ENCODE measurements at places on chromosomes 1 and 21.

DNA sequence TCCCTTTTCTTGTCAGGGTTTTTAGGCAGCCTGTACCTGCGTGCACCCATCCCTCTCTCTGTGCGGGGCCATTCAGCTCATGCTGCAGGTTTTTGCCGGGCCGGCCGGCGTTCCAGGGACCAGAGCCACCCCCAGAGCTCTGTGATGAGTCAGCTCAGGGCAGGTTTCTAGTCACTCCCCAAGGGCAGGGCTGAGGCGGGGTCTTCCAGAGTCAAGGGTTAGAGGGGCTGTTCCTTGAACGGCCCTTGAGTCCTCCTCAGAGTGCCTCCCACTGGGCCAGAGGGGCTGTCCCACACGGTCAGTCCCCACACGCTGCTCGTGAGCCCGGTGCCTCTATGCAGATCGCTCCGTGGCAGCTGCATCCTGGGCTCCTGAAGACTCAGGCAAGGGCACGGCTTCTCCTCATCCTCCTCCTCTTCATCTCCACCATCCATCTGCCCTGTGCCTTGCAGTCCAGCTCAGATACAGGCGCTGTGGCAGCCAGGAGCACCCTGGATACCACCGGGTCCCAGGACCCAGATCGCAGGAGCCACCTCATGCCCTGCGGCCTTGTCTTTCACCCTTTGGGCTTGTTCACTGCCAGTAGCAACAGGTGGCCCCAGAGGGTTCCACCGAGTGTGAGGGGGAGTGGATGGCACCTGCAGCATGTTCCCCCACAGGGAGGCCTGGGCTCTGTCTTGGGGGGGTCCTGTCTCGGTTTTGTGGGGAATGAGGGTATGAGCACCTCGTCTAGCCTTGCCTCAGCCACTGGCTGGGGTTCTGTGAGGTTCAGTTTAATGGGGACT, 17.4 kb downstream of the SLX9 start:
- no peak for DNase-seq

DNA sequence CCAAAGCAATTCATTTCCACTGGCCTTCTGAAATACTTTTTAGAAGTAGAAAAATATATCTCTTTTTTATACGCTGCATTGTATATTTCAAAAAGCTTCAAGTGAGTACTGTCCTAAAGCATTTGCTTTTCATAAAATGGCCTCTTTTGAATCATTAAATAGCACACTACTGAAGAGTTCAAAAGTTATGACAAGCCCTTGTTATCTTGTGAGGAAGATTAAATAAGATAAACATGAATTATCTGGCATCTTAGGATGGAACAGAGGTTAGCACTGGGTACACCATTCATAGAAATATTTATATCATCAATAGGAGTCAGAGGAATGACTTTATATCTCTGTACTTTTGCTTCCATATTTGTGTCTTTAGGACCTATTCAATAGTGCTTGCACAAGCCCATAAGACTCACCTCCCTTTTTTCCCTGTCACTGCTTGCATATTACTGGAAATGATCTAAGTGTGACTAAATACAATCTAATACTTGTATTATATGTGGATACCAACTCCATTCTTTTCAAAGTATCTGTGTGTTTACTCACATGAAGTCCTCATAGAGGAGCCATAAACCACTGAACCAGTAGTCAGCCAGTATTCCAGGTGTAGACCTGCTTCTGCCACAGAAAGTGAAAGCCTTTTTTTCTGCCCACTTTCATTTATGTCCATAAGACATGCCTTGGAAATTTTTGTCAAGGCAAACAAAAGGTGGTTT, 274.2 kb upstream of the C1orf105 start:
- no peak for DNase-seq

DNA sequence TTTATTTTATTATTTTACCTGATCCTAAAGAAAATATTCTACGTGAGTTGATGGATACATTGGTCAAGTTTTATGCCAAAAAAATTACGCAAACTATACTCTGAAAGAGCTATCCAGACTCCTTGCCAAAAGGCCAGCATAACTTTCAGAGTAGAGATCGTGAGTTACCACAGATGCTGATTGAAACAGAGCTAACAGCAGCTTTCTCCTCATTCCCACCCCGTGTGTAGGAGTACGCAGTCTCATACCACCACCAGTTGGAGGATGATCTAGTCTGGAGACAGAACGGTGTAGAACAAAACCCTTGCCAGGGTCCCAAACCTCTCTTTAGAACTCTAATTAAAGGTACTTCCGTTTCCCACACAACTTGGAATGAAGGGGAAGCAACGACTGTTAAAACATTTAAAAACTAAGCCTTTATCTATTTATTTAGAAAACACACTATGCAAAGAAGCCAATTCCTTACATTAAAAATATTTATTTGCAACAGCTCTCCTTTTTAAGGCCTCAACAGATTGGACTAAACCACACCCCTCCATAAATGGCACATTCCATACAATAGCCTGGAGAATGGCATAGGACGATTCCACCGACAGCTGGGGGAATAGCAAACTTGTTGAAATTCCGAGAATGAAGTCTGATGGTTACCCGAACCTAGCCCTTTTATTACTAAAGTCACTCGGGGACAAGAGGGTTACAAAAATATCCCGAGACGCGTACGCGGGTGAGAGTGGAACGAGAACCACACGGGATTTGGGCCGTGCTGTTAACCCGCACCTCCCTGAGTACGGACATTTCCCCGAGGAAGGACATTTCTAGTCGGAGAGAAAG, 1.4 kb downstream of the NUCKS1 start:
- peak; percentile 16 for DNase-seq

GRCh38 chr1:169680377-169681019, 30.9 kb downstream of the SELL start:
- DNase-seq = no peak

- no peak for DNase-seq
Measured at GRCh38 chr1:29669912-29670311, 433.6 kb downstream of the PTPRU start.

DNA sequence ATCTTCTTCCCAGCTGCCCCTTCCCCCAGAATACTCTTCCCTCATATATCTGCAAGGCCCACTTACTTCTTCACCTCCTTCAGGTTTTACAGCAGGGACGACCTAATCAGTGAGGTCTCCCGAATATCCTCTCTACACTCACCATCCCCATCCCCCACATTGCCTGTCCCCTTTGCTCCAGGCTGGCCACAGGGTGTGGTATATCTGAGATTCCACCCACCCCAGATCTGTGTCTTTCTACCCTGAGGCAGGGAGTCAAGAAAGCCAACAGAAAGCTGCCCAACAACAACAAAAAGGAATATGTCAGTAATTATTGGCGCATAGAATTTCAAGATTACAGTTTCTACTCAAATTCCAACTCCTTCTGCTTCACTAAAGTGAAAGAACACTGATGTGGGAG, 30.0 kb upstream of the OPRD1 start:
- no peak for DNase-seq

DNA sequence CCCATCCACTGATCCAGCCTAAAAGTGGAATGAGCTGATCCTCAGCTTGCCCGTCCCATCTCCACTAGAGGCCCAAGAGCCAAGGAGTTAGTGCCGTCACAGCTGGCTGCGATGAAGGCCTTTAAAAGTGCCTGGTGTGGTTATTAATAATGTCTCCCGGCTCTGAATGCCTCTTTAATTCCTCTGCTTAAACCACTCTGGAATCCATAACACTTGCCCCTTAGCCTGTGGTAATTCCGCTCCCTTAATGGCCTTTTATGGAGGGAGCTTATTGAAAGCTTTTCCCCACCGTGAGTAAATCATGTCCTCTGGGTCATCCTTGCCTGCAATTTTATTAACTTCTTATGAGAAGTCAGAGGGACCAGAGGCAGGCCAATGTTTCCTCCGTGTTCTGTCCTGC, 55.4 kb downstream of the UBIAD1 start:
- no peak for DNase-seq

- no peak for DNase-seq
Measured at GRCh38 chr21:44528634-44528995, 11.4 kb downstream of the KRTAP10-1 start.

DNA sequence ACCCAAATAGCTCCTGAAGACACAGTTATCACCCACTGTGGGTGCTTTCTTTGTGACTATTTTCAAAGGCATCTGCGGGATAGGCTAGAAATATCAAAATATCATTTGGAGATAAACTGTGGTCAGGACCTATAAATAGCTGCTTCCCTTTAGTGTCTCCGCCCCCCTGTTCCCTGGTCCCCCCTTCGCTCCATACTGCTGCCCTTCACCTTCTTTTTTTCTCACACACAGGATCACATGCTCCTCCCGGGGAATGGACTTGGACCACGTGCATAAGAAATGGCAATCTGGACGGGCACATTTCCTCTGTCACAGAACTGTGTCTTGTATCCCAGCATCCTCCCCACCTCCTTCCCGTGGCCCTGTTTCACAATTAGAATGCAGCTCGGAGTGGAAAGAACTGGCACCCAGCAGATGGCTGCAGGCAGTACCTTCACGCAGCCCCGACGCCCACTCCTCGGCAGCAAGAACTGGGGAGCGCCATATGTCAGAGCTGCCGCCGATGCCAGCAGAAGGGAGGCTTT, 68.8 kb upstream of the SSX2IP start:
- no peak for DNase-seq

DNA sequence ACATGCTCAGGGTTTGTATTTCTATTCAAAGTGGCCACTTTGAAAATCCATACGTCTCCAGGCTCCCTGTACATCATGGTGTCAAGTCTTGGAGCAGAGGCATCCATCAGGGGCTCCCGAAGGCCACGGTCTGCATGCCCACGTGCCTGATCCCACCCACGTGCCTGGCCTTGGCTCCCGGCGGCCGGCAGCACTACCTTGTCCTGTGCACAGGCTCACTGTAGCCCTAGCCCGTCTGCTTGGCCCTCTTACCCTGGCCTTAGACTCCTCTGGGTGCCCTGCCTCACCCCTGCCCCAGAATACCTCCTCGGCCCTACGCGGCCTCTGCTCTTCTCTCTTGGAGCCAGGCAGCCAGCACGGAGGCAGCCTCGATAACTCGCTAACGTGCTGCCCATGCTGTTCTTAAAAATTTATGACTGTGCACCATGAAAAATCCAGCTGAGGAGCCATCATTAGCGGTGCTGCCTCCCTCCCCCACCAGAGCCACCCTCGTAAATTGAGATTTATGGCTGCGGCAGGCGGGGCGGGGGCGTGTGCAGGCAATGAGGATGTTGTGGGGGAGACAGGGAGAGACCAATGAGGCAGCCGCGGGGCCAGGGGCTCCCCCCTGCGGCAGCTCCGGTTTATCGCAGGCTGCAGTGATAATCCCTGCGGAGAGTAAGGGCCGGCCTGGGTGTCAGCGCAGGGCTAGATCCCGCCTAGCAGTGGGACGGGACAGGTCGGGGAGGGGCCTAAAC, 24.6 kb downstream of the DMAP1 start:
- no peak for DNase-seq

- DNase-seq = no peak
Measured at GRCh38 chr1:98210064-98210463, 289.2 kb upstream of the DPYD start.

GRCh38 chr1:43611950-43612349, 38.0 kb upstream of the KDM4A start:
- no peak for DNase-seq

DNA sequence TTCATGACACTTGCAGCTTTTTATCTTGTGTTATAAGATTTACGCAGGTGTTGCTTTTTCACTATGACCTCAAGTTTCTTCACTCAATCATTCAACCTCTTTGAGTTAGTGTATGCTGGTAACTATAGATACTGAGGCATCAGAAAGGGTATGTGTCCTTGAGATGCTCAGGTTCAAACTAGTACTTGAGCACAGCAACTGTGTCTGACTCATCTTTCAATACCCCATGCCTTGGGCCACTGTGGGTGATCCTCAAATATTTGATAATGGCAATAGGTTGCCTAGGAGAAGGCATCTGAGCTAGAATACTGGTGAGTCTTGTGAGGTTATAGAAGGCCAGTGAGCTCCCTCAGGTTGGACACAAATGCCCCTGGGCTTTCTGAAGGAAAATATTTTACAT, 88.1 kb upstream of the SPATA6 start:
- no peak for DNase-seq

- no peak for DNase-seq
Measured at GRCh38 chr1:227124473-227124872, 184.4 kb downstream of the COQ8A start.

GRCh38 chr1:221025956-221026355, 146.7 kb downstream of the HLX start:
- no peak for DNase-seq

DNA sequence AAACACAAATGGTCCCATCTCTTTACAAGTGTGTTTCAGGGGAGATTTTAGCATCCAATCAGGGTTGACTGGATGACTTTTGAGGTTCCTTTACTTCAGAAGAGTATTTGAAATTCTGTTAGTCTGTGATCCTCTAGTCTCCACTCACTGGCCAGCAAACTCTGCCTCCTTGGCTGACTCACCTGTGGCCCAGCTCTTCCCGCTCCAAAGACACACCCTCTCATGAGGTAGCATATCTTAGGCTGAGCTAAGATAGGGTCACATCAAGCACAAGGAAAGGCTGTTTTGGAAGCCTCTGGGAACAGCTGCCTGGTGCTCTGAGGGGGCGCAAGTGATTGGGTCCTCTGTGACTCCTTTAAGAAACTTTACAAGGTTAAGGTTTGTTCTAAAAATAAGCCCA, 102.3 kb upstream of the FGGY start:
- no peak for DNase-seq

DNA sequence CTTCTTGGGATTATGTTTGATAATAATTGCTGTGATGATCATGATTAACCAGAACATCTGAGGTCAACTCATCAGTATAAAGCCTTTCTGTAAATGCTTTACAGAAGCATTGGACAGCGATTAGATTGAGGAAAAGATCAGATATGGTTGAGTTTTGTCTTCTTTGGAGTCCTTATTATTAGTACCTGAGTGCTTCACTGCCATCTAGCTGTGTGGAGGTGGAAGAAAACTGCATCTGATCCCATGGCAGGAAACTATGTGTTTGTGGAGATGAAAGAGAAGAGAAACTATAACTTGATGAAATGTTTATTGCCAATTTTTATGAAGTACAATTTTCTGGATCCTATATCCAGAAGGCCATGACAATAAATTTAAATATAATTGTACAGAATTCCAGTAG, 11.4 kb downstream of the FLG2 start:
- no peak for DNase-seq

DNA sequence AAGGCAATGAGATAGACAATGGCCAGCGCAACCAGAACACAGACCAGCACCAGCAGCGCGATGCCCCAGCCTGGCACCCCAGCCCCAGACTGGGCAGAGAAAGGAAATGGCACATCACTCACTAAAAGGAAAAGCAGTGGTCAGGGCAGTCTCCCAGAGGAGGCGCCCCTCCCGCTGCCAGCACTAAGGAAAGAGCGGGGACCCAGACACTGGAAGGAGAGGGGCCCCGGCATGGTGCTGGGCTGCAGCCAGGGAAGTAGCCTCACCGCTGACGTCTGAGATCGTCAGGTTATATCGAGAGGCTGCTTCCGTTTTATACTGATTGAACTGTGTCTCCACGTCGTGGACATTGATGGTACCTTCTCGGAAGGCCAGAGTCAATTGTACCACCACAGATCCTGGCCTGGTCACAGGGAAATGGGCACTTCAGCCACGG, 13.8 kb downstream of the TRIM46 start:
- DNase-seq = no peak

- DNase-seq = no peak
Measured at GRCh38 chr1:183164340-183164739, 21.7 kb upstream of the LAMC2 start.

Measured in CD4-positive, alpha-beta T cell (primary cell).